ENCODE measurements at places on chromosomes 6 and 20.

- DNase-seq, result no peak
Observed at GRCh38 chr6:83083476-83083875, 16.0 kb downstream of the DOP1A start.

GRCh38 chr6:28081486-28081751, 1.1 kb downstream of the ZNF165 start:
- no peak for DNase-seq

GRCh38 chr6:3273707-3274521, 15.2 kb downstream of the PSMG4 start:
- DNase-seq, result no peak

GRCh38 chr6:63773200-63773599, 137.6 kb downstream of the PHF3 start:
- DNase-seq, result no peak

- DNase-seq, result no peak
Observed at GRCh38 chr6:34524499-34524898, 31.6 kb downstream of the SPDEF start.

DNA sequence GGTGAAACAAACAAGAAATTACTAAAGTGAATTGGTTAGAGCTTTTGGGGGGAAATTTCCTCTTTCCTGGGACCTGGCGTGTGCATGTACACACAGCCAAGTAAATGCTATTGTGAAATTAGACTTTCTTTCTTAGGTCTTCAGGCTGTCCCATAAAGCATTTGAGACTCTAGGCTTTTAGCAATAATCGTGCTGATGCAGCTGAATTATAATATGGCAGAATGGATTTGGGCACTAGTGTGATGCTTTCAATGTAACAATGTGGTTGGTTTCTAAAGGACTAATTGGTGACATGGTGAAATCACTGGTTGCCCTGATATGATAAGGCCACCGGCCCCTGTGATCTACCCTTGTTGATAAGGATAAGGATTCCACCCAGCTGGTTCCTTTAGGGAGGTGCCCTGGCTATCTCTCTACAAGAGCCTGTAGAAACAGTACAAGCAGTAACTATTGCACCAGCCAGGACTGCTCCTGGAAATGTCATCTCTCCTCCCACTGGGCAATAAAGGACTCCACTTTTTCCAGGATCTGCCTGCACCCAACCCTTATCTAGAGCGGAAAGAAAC, 164.1 kb downstream of the TFAP2A start:
- no peak for DNase-seq

DNA sequence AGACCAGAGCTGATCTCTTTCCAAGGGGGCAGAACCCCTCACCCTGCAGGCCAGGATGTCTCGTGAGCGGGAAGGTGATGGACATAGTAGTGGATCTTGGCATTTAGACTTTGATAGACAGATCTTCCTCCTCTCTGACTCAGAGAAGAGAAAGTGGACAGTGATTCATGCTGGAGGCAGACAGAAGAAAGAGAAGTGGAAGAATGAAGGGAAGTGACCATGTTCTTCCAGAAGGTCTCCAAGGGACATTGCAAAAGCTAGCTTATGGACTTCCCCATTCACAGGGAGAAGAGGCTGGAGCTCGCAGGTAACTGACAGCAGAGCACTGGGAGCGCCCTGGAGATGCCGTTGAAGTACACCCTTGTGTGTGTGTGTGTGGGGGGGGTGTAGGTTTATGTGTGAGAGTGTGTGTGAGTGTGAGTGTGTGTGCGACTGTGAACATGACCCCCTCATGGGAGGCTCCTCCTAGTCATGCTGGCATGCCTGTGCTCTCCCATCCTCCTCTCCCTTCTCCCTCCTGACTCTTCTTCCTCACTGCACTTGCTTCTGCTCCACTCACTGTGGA, 8.0 kb upstream of the RAET1L start:
- DNase-seq, result no peak

- DNase-seq, result no peak
Observed at GRCh38 chr6:148203970-148204369, 138.7 kb upstream of the SASH1 start.

- DNase-seq, result no peak
Observed at GRCh38 chr6:105794239-105794638, 291.9 kb upstream of the PRDM1 start.

DNA sequence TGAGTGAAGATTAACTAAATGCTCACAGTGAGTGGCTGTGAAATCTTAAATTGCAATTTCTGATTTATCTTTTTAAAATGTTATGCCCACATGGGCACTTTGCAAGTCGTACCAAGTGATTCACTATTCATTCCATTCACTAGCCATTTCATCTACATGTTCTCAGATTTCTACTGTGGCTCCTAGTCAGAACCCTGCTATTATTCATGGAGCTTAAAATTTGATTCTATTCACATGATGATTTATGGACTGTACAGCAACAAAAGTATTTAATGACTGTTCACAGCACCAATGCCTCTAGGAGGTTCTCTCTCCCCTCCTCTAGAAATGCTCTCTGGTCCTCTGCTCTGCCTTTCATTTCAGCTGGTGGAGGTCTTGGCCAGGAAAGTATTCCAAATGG, 133.5 kb upstream of the MAP3K7 start:
- peak; percentile 46 for DNase-seq

- no peak for DNase-seq
Observed at GRCh38 chr6:134394208-134394607, 76.3 kb upstream of the SGK1 start.

GRCh38 chr6:37259191-37259590, 1.2 kb upstream of the TMEM217 start:
- no peak for DNase-seq

GRCh38 chr20:32612351-32613191, 27.4 kb upstream of the NOL4L start:
- no peak for DNase-seq

GRCh38 chr6:46000905-46001304, 14.8 kb downstream of the CLIC5 start:
- DNase-seq, result no peak

GRCh38 chr6:141359953-141360352, 772.8 kb upstream of the GJE1 start:
- DNase-seq, result no peak

GRCh38 chr20:38283236-38283635, 20.7 kb upstream of the BPI start:
- no peak for DNase-seq

DNA sequence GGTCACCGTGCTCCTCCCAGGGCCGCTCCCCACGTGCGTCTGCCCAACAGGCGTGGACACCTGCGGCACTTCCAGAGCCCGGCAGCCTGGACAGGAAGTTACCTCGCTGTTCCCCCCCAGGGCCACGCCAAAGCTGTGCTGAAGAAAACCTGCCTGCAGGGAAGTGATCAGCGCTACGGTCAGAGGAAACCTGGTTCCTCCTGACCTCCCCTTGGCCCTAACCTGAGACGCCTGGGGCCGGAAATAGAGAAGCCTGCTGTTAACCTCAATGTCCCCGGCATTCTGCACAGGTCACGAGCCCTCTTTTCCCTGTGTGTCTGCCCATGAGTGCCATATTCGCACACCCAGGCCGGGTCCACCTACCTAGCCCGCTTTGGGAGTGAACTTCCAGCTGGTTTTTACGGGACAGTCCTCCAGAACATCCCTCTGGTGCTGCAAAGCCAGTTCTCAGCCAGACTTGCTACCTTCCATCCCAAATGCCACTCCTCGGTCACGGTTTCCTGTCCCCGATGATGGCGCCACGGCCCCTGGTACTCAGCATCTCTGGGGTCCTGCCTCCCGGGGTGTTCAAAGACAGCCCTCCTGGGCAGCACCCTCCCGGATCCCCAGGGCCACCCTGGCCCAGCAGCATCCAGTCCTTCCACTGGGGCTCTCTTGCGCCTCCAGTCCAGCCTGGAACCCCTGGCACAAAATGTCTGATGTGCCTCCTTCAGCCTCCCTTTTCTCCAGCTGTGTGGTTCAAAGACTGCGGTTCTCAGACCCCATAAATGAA, 12.0 kb upstream of the IRF4 start:
- DNase-seq, result no peak

GRCh38 chr6:29705389-29706231, 17.6 kb upstream of the HLA-F start:
- DNase-seq, result peak; percentile 2

- DNase-seq, result no peak
Observed at GRCh38 chr6:70234561-70235236, 68.2 kb downstream of the COL9A1 start.

DNA sequence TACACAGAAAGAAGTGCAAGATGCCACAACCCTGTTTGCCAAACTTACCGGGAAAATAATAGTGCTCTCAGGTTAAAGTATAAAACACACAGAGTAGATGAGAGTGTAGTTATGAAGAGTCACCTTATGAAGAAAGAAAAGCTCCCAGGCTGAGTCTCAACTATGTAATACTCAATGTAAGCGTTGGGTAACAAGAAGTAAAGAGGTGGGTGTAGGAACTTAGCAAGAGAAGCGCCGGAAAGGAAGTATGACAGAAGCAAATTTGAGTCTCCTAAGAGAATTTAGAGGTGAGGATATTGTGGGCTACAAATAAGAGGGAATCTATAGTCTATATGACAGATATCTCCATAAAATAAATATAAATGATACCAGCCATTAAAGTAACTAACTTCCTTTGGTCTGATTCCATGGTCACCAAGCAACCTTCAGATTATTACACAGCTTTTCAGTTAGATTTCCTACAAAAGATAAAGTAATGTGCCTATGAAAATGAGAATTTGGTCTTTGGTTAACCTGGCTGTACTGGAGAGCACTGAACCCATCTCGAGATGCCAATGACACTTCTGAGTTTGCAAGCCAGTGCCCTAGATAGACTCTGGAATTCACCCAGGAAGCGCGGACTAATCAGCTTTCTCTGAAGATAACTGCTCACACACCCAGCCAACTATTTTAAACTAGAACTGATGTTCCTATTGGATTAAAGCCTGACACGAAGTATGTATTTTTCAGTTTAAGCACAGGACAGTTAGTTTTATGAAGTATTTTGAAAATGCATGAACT, 1.8 kb downstream of the TUBE1 start:
- DNase-seq, result no peak

- no peak for DNase-seq
Observed at GRCh38 chr6:39287601-39288000, 26.6 kb downstream of the KCNK17 start.

DNA sequence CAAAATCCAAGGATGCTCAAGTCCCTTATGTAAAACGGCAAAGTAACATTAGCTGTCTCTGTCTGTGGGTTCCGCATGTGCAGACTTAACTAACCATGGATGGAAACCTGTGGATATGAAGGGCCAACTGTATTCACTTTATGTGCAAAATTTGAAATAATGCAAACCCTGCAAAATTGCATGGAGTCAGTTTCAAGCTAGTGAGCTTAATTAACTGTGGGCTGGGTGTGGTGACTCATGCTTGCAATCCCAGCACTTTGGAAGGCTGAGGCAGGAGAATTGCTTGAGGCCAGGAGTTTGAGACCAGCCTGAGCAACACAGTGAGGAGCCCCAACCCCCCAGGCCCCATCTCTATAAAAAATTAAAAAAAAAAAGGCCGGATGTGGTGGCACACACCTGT, 81.4 kb downstream of the ANKS1A start:
- DNase-seq, result no peak

GRCh38 chr20:32278199-32278643, 770 bp downstream of the KIF3B start:
- DNase-seq, result no peak

DNA sequence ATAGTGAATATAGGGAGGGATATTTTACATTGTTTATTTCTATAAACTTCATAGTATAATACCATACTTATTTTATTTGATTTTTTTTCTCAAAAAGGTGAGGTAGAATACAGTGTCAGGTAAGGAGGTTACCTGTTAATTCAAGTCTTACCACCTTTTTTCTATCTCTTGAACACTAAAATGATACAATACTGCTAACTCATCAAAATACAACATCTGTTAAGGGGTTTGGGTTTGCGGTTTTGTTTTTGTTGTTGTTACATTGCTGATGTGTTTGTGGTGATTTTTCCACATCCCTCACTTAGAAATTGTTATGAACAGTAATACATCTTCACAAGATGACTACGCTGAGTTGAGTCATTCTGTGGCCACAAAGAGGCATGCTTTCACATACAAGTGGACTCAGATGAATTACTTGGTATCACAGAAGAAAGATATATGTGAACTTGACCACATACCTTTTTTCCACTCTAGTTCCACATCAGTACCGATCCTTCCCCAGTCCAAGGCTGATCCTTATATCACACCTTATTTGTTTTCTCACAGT, 139.4 kb upstream of the ID4 start:
- no peak for DNase-seq

DNA sequence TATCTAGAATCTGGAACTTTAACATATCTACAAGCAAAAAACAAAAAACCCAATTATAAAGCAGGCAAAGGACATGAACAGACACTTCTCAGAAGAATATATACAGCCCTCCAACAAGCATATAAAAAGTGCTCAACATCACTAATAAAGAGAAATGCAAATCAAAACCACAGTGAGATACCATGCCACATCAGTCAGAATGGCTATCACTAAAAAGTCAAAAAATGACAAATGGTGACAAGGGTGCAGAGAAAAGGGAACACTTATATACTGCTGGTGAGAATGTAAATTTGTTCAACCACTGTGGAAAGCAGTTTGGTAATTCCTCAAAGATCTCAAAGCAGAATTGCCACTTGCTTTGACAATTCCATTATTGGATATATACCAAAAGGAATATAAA, 215.0 kb upstream of the EYS start:
- DNase-seq, result no peak

GRCh38 chr6:1644516-1645060, 34.9 kb downstream of the FOXC1 start:
- no peak for DNase-seq

GRCh38 chr20:3465301-3465700, 5.5 kb upstream of the ATRN start:
- no peak for DNase-seq

- no peak for DNase-seq
Observed at GRCh38 chr6:143884216-143884900, 20.1 kb downstream of the ZC2HC1B start.

- DNase-seq, result no peak
Observed at GRCh38 chr20:36092398-36093024, 62.0 kb upstream of the EPB41L1 start.

DNA sequence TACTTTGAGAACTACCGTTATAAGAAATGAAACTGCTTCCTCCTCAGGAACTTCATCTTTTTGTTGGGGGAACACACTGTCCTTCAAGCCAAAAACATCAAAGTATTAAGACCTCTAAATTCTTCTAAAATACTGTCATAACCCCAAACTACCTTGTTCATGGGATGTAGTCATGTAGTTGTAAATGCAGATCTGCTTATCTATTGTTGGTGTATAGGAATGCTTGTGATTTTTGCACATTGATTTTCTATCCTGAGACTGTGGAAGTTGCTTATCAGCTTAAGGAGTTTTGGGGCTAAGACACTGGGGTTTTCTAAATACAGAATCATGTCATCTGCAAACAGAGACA, 282.9 kb upstream of the RUNX2 start:
- DNase-seq, result no peak

DNA sequence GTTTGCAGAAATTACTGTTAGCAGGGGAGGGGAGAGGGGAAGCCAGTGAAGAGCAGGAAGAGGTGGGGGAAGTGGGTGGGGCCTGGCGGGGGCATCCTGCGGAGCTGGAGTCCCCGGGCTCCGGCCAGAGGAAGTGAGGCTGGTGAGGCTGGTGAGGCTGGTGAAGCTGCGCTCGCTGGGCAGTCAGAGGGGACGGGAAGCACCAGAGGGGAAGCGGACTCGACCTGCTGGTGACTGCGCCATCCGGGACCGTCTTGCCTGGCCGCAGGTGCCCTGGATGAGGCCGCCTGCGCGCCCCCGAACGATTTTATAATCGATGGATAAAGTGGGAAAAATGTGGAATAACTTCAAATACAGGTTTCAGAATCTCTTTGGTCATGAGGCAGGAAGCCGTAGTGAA, 635.3 kb upstream of the MARCKS start:
- DNase-seq, result no peak

GRCh38 chr6:11974089-11974488, 38.0 kb upstream of the HIVEP1 start:
- no peak for DNase-seq

All from NCI-H1436 (cell line).